NCI-H69 (cell line): ENCODE measurements at places on chromosomes 13 and 19.
A peak's percentile ranks its signal among the peaks of the same experiment; 100 is the strongest.

GRCh38 chr19:1929021-1929742 is 11.8 kb upstream of the CSNK1G2 start:
- DNase-seq: peak; percentile 87

DNA sequence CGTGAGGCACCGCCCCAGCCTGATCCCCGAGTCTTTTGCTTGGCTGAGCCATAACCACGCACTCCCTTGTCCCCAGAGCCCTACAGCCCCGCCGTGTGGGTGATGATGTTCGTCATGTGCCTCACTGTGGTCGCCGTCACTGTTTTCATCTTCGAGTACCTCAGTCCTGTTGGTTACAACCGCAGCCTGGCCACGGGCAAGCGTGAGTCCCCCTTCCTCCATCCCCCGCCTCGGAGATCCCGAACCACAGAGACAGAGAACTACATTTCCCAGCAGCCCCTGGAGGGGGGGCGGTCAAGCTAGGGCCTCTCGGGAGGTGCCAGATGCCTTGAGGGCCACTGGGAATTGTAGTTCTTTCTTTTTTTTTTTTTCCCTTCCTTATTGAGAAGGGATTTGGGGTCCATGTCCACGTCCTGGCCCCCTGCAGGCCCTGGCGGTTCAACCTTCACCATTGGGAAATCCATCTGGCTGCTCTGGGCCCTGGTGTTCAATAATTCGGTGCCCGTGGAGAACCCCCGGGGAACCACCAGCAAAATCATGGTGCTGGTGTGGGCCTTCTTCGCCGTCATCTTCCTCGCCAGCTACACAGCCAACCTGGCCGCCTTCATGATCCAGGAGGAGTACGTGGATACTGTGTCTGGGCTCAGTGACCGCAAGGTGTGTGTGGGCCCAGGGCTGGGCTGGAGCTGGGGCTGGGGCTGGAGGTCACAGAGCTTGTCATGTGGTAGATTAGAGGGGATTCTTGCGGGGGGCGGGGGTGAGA is 25.9 kb downstream of the GRIN2D start:
- DNase-seq: peak; percentile 57

DNA sequence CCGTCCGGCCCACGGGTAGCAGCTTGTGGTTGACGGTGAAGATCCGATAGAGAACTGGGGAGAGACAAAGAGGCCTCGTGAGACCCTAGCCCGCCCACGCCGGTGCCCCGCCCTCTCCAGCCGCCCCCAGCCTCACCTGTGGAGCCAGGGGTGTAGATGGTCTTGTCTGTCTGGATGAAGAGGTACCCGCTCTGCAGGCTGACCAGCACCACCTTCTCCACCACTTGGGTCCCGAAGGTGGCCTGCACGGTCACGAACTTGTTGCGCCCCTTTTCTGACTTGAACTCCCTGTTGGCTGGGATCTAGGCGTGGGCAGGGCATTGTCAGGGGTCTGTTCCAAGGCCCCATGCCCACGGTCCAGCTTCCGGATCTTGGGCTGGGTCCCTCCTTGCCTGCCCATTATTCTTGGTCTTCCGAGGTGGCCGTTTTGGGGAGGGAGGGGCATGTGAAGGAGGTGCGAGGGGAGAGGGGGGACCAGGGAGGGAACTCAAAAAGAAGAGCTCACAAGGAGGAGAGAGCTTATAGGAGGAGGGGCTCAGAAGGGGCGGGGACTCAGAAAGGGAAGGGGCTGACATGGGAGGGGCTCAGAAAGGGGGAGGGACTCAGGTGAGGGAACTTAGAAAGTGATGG is 2.2 kb downstream of the C3 start:
- no peak for DNase-seq

GRCh38 chr19:6616011-6616410 is 25.1 kb upstream of the CD70 start:
- DNase-seq: no peak

DNA sequence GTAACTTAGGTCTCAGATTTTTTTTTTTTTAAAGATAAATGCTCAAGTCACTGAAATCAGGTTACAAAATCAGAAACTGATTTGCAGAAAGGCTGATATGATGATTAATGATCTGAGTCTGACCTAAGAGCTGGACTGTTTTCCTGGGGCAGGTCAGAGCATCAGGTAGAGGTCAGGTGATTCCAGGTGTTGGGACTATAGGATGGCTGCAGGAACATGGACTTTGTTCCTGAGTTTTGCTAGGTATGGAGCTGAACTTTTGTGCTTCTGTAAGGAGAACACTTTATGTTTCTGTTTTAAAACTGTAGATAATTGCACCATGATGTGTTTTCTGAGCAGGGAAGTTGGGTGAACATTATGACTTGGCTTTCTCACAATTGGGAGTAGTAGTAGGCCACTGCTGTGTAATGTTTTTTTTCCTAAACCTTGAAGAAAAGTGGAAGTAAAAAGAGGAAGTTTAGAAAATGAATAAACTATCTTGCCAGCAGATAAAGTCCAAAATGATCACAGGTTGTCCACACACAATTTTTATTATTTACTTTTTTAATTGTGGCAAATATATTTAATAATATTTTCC is 297.2 kb downstream of the DCT start:
- DNase-seq: no peak

- DNase-seq: peak; percentile 92
Observed at GRCh38 chr19:35114353-35115176, 1.1 kb upstream of the FXYD3 start.

DNA sequence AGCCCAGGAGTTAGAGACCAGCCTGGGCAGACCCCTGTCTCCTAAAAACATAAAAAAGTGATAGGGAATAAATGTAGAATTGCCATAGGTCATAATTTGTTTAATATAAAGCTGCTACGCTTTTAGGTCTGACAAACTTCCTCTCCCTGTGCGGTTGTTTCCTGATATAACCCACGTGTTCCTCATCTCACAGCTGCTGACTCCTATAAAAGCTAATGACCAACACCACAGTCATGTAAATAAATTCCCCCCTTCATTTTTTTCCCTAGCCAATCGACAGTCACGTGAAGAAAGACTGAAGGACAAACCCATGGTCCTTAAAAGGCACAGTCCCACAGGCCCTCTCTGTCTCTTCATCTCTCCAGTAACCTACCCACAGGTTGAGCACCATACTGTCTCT is 27.5 kb downstream of the ZNF266 start:
- no peak for DNase-seq

DNA sequence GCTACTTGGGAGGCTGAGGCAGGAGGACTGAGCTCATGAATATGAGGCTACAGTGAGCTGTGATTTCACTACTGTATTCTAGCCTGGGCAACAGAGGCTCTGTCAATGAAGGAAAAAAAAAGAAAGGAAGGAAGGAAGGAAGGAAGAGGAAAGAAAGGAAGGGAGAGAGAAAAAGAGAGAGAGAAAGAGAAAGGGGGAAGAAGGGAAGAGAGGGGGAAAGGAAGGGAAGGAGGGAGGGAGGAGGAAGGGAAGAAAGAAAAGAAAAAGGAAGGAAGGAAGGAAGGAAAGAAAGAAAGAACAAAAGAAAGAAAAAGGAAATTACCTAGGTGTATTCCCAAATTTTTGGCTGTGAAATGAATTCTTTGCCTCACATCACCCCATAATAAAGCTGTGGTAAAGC is 7.2 kb upstream of the RFX2 start:
- no peak for DNase-seq

DNA sequence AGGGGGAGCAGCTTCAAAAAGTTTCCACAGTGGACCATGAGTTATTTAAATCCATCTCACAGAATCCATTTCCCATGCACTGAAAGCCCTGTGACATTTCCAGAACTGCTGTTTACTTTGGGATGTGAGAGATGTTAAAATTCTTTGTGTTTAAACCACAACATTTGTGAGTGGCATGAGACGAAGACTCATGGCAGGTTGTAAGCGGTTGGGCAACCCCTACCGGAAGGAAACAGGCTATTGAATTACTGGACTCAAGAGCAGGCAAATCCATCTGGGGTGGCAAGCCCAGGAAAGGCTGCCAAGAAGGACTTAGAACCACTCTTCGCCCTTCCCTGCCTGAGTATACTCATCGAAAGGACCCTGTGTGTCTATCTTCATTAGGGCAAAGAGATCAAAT is 22.3 kb upstream of the CLDN10 start:
- no peak for DNase-seq

DNA sequence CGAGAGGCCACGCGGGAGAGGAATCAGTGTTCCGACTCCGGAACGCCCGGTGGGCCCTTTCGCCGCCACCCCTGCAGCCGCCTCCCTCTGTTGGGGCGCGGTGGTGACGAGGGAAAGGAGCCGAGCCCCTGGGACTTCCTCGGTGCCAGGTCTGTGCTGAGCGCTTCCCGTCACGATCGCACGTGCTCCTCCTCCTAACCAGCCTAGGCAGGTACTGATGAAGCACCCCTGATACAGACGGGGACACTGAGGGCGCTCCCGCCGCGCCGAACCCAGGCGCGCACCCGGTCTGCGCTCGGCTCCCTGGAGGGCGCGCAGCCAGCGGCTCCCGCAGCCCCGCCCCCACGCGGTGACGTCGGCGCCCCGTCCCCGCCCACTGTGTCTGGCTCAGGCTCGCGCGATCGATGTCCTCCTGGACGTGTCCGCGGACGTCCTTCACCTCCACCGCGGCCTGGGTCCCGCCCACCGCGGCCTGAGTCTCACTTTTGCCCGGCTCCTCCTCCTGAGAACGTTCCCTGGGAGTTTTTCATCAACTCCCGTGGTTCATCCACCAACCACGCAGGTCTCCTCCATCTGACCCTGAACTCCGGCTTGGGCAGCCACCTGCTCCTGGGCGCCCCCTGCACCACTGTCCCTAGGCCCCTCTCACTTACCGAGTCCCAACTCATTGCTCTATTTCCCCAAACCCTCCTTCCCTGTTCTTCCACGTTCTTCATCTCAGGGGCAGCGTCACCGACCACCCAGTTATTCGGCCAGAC is 2.6 kb upstream of the KLK15 start:
- peak; percentile 87 for DNase-seq

GRCh38 chr19:29983568-29983967 is 41.5 kb downstream of the URI1 start:
- peak; percentile 8 for DNase-seq

GRCh38 chr13:31955741-31956140 is 75.8 kb upstream of the FRY start:
- DNase-seq: no peak

DNA sequence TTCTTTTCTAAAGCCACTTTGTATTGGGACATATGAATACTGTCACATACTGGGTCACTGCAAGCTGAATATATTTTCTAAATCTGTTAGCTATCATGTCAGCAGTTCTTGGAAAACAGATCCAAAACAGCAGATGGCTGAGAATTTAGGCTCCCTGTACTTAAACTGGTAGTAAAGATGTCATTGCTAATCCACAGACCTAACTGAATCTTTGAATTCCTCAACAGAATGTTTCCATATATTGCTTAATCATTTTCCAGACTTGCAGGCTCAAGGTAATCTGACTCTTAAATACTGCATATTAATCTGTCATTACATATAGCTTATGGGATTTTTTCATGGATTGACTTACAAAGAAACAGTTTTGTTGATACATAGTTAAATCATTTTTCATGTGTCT is 639.0 kb upstream of the KLHL1 start:
- DNase-seq: peak; percentile 47

GRCh38 chr13:111900390-111901131 is 166.4 kb upstream of the SOX1 start:
- peak; percentile 39 for DNase-seq

DNA sequence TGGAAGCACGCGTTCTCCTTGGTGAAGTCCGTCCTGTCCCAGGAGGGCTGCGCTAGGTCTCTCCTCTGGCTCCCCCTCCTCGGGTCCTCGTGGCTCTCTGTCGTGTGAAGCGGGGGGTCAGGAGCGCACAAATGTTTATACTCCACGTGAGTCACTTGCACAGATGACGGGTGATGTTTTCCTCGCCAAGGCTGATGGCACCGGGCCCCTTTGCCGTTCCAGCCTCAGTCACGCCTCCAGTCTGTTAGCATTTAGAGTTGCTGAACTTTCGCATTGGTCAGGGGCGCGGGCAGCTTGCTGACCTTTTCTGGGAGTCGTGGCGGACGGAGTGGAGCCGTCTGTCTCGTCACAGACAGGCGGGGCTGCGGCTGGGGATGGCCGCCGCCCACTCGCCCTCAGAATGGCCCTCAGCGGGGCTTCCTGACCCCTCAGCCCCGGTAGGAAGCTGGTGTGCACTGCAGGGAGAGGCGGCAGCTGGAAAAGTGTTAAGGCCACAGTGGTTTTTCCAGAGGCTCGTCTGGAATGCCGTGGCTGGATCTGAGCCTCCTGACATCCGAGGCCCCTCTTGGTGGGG is 13.7 kb downstream of the KLHL26 start:
- no peak for DNase-seq

GRCh38 chr19:6736169-6736916 is 1.0 kb downstream of the GPR108 start:
- DNase-seq: no peak

- no peak for DNase-seq
Observed at GRCh38 chr13:34619326-34619725, 322.7 kb upstream of the NBEA start.

DNA sequence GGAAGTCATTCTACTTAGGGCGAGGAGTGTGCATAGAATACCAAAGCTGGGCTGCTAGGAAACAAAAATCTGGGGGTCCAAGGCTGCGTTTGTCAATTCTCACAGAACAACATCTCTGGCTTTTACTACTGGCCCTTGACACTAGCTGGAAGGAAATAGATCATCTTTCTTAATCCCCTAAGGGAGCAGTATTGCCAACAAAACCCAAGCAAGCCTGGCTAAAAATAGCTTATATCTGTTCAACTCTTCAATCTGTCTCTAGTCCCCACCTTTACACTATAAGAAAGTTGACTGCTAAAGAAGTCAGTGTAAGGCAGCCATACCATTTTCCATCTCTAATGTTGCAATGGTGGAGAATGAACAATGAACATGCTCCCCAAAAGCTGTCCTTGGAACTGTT is 107.8 kb upstream of the SPRY2 start:
- DNase-seq: no peak

DNA sequence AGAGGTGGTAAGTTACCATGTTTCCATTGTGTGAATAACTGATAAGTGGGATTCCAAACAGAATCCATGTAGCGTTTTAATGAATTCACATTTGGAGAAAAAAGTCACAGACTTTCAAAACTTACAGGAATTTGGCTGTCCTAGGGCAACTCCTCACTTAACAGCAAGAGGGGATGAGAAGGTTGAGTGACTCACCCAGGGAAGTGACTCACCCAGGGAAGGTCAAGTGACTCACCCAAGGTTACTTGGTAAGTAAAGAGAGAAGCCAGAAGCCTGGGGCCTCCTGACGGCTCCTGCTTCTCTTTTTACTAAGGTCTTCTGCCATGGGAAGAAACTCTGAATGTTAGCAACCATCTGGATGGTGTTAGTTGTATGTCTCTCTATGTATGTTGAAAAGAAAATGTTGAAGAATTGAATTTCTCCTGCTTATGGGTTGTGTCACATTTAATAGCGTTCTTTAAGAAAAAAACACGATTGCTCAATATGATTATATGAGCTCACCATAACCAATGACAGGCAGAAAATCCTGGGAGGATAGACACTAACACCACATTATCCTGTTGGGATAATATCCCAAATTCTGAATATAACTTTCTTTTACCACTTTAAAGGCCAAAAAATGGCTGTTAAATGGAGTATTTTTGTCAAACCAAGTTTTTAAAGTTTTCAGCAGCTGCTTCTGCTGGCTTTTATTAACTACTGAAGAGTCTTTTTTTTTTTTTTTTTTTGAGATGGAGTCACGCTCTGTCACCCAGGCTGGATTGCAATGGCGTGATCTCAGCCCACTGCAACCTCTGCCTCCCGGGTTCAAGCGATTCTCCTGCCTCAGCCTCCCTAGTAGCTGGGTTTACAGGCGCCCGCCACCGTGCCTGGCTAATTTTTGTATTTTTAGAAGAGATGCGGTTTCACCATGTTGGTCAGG is 195.6 kb downstream of the GGACT start:
- DNase-seq: peak; percentile 95

- DNase-seq: peak; percentile 3
Observed at GRCh38 chr13:21060338-21061028, 903 bp downstream of the LATS2 start.
